ENCODE measurements at places on chromosomes 5 and 9.

DNA sequence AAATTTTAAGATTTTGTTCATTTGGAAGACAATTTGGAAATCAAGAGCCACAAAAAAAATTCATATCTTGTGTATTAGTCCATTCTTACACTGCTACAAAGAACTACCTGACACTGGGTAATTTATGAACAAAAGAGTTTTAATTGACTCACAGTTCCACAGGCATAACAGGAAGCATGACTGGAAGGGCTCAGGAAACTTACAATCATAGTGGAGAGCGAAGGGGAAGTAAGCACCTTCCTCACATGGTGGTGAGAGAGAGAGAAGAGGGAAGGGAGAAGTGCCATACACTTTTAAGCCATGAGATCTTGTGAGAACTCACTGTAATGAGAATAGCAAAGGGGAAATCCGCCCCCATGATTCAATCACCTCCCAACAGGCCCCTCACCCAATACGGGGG is 274.4 kb downstream of the KCNN2 start:
- DNase-seq, result no peak

DNA sequence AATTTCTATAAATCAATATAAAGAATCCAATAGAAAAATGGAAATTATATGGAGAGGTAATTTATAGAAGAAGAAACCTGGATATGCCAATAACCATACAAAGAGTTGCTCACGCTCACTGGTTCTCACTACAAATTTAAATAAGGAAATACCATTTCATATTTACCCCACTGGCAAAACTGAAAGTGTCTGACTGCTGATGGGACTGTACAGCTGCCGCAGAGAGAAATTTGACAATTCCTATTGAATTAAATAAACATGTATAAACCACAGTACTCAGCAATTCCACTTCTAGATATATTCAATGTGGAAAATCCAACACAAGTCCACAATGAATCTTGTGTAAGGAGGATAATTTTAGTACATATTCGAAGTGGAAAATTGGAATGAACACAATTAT is 830.4 kb upstream of the GRAMD2B start:
- no peak for DNase-seq

GRCh38 chr5:117829646-117830045 is 1158.7 kb downstream of the DTWD2 start:
- no peak for DNase-seq

- no peak for DNase-seq
These were observed 735.2 kb upstream of the DMAC1 start for GRCh38 chr9:8534828-8535227.

DNA sequence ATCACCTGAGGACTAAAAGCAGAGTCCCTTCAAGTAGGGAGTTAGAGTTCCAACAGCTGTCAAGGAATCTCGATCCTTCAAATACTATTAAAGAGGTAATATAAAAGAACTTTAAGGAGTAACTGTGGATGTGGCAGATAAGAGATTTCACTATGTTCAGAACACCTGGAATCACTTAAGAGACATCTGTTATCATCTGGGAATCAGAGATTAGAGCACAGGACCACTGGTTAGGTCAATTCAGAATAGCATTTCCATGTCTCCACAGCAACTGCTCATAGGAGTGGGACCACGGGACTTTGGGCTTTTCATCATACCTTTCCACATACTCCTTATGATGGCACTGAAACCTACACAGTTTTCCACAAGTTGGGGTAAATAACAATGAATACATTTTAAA is 216.6 kb downstream of the DENND1A start:
- no peak for DNase-seq

GRCh38 chr9:32867601-32868204 is 84.4 kb downstream of the TMEM215 start:
- DNase-seq, result no peak

DNA sequence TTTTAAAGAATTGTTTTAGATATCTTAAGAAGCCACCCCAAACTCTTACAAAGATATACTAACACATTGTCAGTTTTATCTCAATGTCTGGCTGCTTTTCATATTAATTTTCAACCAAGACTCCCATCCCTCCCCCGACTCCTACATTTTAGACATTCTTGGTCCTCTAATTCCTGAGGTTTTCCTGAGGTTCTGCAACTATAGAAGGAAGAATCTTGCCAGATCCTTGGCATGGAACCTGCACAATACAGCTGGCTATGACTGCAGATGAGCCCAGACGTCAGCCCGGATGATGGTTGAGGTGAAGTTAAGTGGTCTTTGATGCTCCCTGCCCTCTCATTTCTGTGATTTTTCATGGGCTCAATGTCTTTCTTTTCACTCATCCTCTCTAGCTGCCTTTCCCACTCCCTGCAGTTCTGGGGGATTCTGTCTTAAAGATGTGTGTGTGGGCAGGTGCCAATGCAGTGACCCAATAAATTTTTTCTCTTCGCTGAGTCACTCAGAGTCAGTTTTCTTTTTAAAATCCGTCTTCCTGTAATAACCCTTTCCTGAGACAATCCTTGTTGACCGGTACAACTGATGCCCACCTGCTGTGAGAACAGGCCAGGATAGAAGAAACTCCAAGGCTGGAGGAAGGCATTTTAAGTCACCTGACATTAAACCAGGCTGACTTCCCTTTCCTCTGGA is 237.8 kb upstream of the GAS1 start:
- no peak for DNase-seq
